Glomerular endothelial cell (primary cell): ENCODE measurements at places on chromosomes 2 and 18. TPM values are rescaled to one million over a fixed set of nuclear protein-coding genes. Genes with fewer than 3 reads are reported as not detected.

The XIRP2 gene
- total RNA-seq, result 2.8 and 6.5 TPM in 2 replicates

The SERPINB2 gene
- total RNA-seq, result 10.5 and 33.7 TPM in 2 replicates

DNA sequence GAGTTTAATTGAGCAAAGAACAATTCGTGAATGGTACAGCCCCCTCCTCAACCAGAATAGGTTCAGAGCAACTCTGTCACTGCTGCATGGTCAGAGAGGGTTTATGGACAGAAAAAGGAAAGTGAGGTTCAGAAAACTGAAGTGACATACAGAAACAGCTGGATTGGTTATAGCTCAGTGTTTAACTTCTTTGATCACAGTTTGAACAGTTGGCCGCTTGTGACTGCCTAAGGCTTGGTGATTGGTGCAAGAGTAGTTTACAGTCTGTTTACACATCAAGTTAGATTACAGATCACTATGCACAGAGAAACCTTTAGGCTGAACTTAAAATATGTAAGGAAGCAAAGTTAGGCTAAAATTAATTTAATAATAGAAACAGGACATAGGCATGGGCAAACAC lies 459.2 kb downstream of the KCNJ3 start:
- DNase-seq, result no peak

GRCh38 chr2:186728631-186729030 lies 34.8 kb downstream of the FAM171B start:
- DNase-seq, result no peak

DNA sequence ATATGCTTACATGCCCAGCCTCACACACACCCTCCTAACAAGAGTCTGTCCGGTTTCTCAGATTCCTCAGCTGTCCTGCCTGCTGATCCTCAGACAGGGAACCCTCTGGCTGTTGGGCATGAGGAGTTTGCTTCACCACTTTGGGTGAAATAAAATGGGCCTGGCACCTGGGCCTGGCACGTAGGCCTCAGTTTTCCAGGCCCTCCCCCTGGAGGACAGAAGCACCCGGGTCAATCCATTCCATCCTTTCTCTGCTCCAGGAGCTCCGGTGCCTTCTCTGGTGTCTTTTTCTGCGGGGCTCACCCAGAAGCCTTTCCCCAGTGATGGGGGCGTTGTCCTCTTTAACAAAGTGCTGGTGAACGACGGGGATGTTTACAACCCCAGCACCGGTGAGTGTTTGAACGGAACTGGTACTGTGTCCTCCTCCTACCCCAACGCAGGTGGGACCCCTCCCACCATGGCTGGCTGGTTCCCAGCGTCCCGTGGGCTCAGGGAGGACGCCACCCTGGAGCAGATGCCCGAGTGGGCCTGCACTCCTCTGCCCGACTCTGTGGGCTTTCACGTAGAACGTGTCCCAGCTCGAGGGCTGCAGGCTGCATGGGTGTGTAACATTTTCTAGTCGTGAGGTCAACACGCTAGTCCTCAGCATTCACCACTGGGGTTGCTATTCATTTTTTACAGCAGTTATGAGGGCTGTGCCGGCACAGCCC lies 62.8 kb downstream of the EMILIN2 start:
- no peak for DNase-seq

- no peak for DNase-seq
Measured at GRCh38 chr2:278927-279320, 9.0 kb downstream of the ALKAL2 start.

DNA sequence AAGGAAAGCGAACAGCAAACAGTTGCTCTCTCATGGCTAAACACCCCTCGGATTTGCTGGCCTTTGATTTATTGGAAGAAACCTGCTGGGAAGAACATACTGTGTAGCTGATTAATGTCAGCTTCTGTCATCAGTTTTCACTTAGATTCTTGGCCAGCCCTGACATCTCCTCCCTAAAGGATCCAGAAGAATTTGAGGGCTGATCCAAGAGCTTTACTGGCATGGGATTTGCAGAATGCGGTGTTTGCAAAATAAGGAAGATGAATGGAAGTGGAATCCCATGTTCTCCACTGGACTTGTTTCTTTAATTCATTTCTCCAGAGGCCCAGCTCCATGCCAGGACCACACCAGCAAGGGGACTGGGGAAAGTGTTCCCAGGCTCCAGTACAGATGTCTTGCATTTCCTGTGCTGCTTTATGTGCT lies 80.5 kb downstream of the RDH14 start:
- DNase-seq, result no peak

DNA sequence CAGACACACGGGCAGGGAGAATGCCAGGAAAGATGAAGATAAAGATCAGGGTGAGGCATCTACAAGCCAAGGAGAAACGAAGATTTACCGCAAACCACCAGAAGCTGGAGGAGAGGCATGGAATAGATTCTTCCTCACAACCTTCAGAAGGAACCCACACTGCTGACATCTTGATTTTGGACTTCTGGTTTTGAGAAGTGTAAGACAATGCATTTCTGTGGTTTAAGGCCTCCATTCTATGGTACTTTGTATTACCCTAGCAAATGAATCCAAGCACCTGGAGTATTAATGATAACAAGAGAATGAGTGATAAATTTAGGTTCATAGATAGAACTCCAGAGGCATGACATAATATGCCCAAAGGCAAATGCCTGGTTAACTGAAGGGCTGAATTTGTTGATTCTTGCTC lies 11.8 kb upstream of the FN1 start:
- no peak for DNase-seq

- no peak for DNase-seq
Measured at GRCh38 chr2:143545059-143545948, 416.1 kb downstream of the ARHGAP15 start.

DNA sequence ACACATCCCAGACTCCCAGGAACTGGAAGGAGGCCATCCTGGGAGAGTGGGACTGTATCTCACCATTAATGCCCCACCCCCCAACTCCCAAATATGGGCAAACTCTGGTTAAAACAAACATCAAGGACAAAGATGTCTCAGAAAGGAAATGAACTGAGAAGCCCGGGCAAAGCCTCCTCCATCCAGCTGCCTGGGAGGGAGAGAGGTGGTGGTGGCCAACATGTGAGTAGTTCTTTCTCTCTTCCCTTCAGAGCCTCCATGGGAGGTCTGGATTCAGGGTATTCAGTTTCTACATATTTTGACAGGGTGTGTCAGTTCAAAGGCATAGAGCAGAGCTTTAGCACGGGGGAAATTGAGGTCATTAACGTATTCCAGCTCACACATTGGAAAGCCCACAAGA lies 57.5 kb downstream of the CXCR4 start:
- DNase-seq, result no peak

DNA sequence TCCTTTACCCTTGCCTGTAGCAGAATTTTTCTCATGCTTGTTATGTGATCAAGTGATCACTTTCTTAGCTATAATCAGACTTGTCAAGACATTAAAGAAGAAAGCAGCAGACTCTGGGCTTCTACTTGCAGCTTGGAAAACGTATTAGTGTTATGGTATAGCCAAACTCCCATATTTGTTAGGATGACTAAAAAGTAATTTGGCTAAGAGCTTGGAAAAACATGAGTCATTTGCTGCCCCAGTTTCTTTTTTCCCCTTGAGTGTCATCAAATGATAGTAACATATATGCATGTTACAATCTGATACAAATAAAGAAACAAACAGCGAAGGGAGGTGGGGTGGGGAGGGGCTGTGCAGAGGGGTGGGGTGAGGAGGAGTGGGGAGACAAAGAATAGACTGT lies 155.5 kb downstream of the IKZF2 start:
- no peak for DNase-seq

GRCh38 chr2:133438026-133438425 lies 130.2 kb downstream of the NCKAP5 start:
- DNase-seq, result no peak

- DNase-seq, result no peak
Measured at GRCh38 chr18:6118080-6118479, 222.8 kb upstream of the TMEM200C start.
